ENCODE measurements at places on chromosomes 12 and 14.

- no peak for DNase-seq
These were observed 89.8 kb downstream of the GRIP1 start for GRCh38 chr12:66589095-66589494.

DNA sequence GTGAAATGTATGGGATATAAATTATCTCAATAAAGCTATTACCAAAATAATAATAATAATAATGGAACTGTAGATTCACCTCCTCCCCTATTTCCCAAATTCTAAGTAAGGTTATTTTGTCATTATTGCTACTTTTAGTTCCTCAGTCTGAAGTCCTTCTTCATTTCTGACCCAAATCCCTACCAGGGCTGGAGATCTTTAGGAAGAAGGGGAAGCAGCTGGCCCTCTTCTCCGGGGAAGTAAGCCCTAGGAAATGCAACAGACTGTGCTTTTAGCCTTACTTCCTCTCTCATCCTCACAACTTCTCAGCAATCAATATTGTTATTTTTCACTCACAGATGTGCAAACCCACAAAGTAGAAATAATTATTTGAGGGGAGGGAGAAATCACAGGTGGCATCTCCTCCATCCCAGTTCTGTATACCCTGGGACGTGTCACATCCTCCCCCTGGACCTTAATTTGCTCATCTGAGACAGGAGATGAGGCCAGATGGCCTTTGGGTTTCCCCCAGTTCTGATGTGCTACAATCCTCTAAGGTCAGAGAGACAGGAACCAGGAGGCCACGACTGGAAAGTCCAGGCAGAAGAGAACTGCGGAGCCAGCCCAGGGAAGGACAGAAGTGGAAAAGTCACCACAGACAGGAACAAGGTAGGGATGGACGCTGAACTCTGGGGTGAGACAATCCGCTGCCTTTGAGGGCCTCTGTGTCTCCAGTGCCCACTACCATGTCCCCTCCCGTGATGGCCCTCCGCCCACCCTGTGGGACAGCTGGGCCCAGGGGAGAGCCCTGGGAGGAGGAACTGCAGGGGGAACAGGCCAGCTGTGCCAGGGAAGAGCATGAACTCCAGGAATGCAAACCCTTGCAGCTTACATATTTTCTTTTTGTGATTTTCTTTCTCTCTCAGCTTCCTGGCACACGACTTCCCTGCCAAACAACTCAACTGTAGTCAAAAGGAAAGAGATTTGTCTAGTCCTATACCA is 10.6 kb upstream of the TNFRSF1A start:
- no peak for DNase-seq

DNA sequence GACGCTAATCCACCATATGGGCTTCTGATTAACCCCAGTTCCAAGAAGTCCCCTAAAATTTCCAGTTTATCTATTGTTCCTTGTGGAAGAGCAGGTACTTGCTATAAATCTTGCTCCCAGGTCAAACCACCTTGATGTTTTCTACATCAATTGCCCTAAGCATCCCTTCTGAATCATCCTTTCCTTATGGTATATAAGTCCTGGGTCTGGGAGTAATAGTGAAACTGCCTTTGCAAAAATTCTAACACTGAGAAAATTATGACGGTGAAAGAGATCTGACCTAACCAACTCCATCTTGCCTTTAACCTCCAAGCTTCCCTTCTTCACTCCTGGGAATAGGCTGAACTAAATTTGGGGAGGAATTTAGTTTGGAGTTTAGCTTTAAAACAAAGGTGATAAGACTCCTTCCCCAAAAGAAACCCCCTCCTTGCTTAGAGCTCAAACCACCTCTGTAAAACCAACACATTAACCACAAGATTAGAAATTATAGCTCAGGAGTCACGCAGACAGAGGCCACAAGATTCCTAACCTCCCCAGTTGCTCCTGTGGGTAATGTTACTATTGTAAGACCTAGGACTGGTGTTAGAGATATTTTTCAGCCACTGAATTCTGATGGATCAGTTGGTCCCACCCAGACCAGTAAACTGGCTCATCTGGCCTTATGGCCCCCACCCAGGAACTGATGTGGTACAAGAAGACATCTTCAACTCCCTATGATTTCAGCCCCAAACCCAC is 33.8 kb upstream of the DTX1 start:
- no peak for DNase-seq

DNA sequence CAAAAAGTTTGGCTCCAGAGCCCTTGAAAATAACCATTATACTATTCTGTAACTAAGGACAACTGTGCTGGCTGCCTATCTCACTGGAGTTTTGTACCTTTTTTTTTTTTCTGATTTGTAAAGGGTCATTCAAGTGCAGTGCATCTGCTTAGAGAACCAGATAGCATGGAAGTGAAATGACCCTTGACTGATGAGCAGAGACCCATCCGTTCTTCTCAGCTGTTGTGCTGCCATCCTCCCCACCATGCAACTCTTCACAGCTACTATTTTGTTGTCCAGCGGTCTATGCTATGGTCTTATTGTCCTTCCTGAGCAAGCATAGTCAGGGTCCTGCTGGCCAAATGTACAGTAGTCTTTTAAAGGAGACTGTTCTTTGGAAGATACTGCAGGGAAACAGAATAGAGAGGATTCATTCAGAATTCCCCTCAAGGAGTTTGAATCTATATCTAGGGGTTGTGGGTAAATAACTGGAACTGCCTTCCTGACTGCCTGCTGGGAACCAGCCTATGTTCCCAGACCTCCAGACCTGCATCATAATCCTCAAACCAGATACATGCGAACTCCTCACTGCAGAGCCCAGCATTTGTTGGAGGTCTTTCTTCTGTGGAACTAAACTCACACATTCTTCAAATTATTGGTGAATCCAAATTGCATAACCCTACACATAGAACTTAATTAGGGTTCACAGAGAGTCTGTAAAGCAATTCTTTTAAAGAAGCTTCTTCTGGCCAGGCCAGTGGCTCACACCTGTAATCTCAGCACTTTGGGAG is 41.1 kb downstream of the GPR19 start:
- DNase-seq = no peak

DNA sequence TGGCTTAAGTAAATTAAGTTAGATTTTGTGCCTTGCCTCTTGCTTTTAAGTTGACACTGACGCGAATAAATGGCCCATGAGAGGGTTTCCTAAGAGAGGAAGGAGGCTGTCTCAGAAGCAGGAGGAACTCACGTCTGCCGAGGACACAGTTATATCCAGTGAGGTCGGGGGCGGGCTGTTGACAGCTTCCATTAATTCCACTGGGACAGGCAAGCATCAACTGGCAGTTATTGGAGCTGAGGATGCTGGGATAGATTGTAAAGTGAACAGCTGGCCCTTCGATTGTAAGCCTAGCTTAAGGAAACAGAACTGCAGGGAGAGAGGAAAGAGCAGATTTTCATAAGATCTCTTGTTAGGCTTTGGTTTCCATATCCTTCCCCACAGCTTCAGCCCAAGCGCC is 399.2 kb downstream of the IPO8 start:
- DNase-seq = no peak

- no peak for DNase-seq
These were observed 184.8 kb downstream of the SLC16A7 start for GRCh38 chr12:59780605-59781135.

- no peak for DNase-seq
These were observed 11.6 kb downstream of the IFT81 start for GRCh38 chr12:110135806-110136205.

DNA sequence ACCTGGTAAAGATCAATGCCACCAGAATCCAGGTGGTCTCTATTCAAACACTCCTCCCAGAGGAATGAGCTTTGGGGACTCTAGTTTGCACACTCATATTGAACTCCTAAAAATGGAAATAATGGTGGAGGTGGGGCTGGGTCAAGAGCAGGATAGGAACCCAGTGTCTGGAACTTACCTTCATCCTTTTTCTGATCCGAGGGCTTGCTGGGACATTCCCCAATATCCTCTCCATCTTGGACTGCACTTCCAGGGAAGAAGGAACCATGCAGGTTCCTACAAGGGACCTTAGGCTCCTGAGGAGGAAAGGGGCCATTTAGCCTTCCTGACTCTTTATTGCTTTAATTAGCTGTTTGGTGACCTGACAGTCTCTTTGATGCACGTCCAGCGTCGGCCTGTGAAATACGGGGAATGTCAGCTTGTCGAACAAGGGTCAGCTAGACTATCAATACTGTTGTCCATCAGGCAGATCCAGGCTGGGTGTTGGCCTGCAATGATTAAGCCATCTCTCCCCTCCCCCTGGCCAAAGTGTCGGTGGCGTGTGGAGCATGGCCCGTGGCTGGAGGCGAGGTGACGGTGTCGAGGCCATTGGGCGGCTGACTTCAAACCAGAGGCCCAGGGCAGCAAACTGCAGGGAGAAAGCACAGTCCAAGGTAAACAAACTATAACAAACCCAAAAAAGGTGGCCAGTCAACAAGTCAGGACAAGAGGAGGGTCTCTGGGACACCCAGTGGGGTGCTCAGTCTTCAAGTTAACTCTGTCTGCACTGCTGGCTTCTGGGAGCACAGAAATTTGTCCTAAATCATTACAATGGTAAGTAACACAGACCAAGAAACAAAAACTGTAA is 405.2 kb upstream of the TBX3 start:
- DNase-seq = no peak

DNA sequence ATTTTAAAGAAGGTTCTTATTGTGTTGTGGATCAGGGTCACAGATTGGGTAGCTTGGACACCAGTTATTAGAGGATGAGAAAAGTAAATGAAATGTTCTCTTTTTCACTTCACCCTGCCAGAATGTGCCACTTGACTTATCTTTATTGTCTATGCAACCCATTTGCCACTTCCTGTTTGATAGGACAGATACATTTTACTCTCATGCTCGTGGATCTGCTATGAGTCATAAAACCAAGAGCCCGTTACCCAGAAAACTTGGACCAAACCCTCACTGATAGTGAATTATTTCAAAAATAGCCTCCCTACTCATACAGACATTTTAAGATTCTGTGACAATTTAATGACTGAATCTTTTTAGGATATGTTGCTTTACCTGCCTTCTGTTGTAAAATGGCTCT is 1.8 kb downstream of the ISCA2 start:
- no peak for DNase-seq

GRCh38 chr14:56268673-56269072 is 150.5 kb downstream of the PELI2 start:
- no peak for DNase-seq

- no peak for DNase-seq
These were observed 1.2 kb downstream of the SPTSSA start for GRCh38 chr14:34460841-34461240.

DNA sequence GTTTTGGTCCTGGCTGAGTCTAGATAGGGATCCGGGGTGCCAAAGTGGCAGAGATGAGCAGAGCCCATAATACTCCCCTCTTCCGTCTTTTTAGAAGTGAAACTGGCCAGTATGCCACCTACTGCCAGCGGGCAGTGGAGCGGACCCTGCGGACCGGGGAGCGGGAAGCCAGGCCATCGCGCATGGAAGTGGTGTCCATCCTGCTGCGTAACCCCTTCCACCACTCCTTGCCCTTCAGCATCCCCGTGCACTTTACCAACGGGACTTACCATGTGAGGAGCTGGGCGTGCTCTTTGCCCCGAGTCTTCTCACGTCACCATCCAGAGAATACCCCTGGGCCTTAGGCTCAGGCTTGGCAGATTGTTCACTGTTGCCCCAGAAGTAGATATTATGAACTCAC is 21.0 kb downstream of the PIGH start:
- no peak for DNase-seq

- DNase-seq = no peak
These were observed 12.2 kb downstream of the FAIM2 start for GRCh38 chr12:49891476-49891875.

DNA sequence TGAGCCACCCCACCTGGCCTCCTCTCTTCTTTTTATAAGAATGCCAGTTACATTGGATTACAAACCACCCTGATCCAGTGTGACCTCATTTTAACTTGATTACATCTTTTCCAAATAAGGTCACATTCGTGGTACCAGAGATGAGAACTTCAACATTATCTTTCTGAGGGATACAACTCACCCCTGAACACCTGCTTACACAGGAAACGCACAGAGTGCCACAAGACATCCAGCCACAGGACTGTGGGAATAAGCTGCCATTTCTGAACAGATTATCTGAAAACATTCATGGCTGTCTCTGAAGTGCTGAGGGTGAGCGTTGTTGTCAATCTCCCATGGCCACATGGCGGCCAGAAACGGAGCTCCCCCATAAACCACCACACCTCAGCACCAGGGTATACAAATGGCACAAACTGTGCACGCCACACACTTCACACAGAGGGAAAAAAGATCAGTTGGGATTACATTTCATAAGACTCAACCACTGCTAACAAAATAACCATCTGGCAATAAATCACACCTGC is 23.7 kb downstream of the FOXN3 start:
- DNase-seq = no peak

GRCh38 chr12:52081263-52081733 is 1.8 kb downstream of the SMIM41 start:
- no peak for DNase-seq

DNA sequence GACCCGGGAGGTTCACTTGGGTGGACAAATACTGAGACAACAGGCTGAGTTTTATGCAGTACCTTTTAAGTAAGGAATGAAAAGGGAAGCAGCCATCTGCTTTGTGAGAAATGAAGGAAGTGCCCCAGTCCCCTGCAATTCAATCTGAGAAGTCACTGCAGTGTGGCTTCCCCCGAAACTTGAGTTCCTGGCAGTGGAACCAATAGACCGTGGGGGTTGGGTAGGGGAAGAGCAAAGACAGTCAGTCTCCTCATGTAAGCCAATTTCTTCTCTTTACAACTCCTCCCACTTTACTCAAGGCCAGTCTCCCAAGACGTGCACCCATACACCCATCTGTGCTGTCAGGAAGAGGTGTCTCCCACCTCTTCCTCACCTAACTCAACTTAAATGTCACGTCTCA is 206.5 kb downstream of the BCAT1 start:
- DNase-seq = peak; percentile 36

DNA sequence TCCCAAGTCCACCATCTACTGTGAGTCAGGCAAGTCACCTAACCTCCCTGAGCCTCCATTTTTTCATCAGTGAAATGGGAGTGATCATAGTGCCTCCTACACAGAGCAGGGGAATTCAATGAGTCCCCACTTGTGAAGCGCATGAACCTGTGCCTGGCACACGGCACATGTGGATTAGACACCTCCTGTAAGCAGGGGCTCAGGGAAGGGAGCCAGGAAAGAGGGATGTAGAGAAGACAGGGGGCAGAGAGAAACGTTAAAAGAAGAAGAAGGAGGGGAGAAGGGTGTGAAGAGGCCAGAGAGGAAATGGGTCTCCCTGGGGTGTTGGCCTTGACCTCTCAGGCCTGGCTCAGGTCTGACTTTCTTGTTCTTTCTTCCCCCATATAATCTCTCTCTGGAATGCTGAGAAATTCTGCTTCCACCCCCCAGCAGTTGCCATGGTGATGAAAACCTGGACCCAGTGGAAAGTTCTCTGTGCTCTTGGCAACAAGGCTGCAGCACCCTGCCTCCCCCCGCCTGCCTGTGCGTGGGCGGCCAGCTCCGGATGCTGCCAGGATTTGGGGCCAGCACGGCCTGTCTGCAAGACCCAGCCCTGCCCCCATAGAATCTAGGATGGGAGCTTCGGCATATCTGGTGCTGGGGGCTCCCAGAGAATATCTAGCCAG is 94.5 kb downstream of the CALM1 start:
- DNase-seq = no peak
